ENCODE measurements at places on chromosomes 1 and 21. TPM values are rescaled to one million over a fixed set of nuclear protein-coding genes. Genes with fewer than 3 reads are reported as not detected.

Gene RCAN1
- total RNA-seq: 16.8 TPM

Gene CYB5RL
- 6.2 TPM for total RNA-seq

Gene ALX3
- total RNA-seq: not detected

Gene CCDC17
- total RNA-seq: 0.89 TPM

Gene SLC9C2
- total RNA-seq: not detected

Gene EVA1C
- 2.4 TPM for total RNA-seq

Gene LCE2B
- total RNA-seq: not detected

Gene HORMAD1
- not detected for total RNA-seq

Gene S100A7
- not detected for total RNA-seq

Gene LGR6
- total RNA-seq: not detected

Gene G0S2
- 5.1 TPM for total RNA-seq

Gene OPRD1
- total RNA-seq: under 0.01 TPM

Gene OR6K3
- total RNA-seq: not detected

Gene AKR7A3
- total RNA-seq: 0.65 TPM

Gene NTNG1
- total RNA-seq: 7.9 TPM

Gene LRRIQ3
- 0.63 TPM for total RNA-seq

Gene NHLH2
- total RNA-seq: not detected
